ENCODE measurements at places on chromosomes 2 and 18.

- peak; percentile 35 for DNase-seq
These were observed 91.7 kb downstream of the KLF7 start for GRCh38 chr2:207073801-207074678.

- DNase-seq = no peak
These were observed 132.2 kb downstream of the TDRD15 start for GRCh38 chr2:21256006-21256405.

DNA sequence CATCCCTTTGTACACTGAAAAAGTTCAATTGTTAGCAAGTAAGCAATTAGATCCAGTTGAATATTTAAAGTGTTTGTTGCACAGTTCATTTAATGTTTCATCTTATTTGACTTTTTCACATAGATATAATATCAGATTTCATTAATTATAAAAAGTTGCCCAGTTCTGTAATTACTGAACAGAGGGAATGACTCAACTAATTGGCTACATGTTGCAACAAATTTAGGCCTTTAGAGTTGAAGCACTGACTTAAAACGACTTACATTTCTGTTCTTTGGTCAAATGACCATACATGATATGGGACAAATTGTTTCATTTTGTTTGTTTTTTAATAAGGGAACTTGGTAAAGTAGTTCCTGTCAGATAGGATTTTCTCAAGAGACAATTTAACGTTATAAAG lies 68.5 kb upstream of the FAM117B start:
- DNase-seq = no peak

DNA sequence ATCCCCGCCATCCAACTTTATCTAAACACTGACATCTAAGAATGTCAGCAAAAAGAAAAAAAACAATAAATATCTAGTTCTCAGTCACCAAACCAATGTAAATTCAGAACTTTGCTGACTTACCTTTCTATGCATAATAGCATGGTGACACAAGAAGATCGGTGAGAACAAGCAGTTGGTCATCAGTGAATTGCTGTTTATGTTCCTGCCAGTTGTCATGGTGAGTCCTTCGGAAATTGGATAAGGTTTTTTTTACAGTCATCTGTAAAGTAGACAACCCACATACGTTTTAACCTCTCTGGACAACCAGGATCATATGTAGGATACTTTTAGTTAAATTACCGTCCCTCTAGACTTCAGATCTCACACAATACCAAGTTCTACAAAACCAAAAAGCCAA lies 6.2 kb upstream of the GPR75 start:
- DNase-seq = no peak

GRCh38 chr2:239724851-239725550 lies 300.1 kb downstream of the NDUFA10 start:
- no peak for DNase-seq

DNA sequence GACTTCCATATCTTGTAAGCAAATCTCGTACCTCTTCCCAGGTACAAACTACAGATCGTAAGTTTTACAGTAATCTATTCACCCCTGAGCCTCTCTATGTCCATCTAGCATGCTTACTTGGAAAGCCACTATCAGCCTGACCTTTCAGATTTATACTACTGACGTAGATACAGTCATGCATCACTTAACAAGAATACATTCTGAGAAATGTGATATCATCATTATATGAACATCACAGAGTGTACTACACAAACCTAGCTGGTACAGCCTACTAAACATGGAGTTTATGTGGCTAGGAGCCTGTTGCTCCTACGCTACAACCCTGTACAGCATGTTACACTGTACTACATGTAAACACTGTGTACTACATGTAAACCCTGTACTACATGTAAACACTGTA lies 293.2 kb upstream of the ZNF804A start:
- DNase-seq = no peak

- no peak for DNase-seq
These were observed 57.5 kb downstream of the UBE2E3 start for GRCh38 chr2:181037922-181038321.

DNA sequence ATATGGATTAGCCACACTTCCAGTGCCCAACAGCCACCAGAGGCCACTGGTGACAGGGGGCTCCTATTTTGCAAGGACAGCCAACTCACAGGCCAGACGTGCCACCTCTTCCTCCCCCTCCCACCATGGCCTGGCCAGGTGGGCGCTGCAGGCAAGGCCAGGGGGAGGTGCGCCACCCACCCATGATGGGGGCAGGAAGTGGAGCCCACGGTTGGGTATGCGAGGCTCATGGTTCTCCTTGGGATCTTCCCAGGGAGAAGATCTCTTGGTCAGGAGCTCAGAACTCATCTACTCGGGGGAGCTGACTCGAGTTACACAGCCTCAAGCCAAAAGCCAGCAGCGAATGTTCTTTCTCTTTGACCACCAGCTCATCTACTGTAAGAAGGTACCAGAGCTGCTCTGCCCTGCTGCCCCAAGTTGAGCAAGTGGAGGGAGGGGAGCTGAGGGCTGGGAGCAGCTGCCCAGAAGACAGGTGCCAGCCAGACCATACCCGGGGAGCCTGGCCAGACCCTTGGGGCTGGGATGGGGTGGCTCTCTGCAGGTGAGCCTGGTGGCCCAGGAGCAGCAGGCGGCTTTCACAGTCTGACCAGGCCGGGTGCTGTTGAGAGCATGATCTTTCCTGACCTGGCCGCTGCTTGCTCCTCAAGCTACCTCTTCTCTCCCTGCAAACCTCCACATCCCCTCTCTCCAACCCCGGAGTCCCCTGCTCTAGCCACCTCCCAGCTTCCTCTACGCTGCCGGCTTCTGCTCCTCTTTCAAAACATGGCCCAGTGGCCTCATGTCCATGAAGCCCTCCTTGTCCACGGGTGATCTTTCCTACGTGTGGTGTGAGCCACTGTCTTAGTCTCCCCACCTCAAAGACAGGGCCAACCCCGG lies 49.8 kb downstream of the FAM168B start:
- DNase-seq = no peak

Data from natural killer cell (primary cell).